ENCODE measurements at places on chromosomes 11 and 22.

GRCh38 chr11:86103808-86104207 is 34.9 kb upstream of the PICALM start:
- DNase-seq = no peak

DNA sequence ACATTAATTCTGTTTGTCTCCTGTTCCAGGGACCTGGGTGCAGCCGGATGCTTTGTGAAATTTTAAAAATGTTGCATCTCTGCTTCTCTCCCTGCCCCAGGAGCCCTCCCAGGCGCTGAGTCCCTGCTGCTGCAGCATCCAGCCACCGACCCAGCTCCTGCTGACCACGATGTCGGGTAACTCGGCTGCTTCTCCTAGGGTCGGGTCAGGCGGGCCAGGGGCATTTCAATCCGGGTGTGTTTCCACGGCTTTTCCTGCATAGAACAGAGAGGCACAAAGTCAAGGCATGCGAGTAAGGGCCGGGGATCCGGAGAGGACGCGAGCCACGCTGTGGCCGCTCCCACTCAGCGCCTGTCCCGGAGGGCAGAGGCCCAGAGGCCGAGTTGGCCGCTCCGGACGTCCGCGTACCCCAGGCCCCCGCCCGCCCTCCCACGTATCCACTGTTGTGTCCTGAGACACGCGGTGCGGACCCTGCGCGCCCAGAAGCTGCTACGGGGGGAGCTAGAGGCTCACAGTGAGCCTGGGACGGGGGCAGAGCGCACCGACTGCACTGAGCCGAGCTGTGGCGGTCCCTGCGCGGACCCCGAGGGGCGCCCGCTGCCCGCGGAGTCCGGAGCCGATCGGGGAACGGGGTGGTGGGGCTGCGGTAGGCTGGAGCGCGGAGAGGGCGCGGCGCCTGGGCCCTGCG is at the start of gene POU2AF3:
POU2AF3 (plus strand) TSS at position 134 of the 688 bp plus-strand sequence; CDS start at position 170, 36 bp downstream.
- DNase-seq = no peak

GRCh38 chr11:92527467-92527866 is 302.8 kb downstream of the FAT3 start:
- no peak for DNase-seq

DNA sequence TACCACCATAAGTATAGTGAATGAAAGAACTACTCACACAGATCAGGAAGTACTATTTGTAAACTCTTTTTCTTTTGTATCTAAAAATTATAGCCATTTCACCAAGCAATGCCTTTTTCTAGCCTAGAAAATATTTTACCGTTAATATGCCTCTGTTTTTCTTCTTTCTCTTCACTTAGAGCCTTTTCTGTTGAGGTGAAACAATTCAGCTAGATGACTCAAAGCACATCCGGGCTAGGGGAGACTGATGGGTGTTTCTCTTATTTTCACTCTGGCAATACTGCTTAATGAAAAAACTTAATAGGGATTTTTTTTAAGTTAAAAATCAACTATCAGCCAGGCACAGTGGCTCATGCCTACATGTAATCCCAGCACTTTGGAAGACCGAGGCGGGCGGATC is 93.3 kb downstream of the SGSM3 start:
- DNase-seq = no peak

DNA sequence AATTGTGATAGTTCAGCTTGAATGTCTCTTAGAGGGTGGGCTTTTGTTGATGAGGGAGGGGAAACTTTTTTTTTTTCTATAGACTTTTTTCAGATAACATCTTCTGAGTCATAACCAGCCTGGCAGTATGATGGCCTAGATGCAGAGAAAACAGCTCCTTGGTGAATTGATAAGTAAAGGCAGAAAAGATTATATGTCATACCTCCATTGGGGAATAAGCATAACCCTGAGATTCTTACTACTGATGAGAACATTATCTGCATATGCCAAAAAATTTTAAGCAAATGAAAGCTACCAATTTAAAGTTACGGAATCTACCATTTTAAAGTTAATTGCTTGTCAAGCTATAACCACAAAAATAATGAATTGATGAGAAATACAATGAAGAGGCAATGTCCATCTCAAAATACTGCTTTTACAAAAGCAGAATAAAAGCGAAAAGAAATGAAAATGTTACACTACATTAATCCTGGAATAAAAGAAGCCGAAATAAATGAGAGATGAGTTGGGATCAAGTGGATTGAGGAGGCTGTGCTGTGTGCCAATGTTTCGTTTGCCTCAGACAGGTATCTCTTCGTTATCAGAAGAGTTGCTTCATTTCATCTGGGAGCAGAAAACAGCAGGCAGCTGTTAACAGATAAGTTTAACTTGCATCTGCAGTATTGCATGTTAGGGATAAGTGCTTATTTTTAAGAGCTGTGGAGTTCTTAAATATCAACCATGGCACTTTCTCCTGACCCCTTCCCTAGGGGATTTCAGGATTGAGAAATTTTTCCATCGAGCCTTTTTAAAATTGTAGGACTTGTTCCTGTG is 3.9 kb downstream of the MALAT1 start:
- peak; percentile 26 for DNase-seq

DNA sequence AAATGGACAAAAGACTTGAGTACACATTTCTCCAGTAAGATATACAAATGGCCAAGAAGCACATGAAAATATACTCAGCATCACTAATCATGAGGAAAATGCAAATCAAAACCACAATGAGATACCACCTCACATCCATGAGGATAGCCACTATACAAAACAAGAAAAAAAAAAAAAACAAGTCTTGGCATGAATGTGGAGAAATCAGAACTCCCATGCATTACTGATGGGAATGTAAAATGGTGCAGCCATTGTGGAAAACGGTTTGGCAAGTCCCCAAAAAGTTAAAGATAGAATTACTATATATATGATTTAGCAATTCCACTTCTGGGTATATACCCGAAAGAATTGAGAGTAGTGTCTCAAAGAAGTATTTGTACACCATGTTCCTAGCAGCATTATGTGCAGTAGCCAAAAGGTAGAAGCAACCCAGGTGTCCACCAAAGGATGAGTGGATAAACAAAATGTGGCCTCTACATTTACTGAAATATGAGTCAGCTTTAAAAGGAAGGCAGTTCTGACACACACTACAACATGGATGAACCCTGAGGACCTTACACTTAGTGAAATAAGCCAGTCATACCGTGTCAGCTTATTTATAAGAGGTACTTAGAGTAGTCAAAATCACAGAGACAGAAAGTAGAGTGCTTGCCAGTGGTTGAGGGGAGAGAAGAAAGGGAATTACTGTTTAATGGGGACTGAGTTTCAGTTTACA is 146.3 kb downstream of the WNT7B start:
- DNase-seq = no peak

DNA sequence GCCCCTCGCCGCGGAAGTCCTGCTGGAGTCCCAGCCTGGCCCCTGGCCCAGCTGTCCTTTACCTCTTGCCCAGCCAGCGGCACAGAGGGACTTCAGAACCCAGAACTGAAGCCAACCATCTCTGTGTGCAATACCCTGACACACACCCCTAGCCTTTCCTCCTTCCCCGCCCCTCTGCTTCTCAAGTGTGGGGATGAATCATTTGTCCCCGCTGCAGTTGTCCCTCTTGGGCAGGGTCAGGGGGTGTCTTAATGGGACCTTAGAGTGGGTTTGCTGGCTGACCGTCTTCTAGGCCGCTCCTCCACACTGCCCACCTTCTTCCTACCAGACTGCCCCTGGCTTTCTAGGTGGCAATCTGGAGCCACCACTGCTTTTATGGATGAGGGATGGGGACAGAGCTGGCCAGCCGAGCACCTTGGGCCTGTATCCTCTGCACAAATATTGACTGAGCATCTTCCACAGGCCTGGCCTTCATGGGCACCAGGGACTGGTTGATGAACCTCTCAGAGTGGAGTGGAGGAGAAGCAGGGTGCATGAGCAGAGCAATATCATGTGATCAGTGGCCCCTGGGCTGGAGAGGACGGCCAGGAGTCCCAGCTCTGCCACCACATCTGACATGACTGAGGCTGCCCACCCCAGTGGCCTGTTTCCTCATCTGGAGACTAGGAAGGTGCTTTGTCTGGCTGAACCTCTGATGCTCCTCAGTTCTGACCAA is 668 bp upstream of the CHST1 start:
- no peak for DNase-seq

GRCh38 chr11:4027746-4028145 is 66.9 kb upstream of the RRM1 start:
- DNase-seq = no peak

GRCh38 chr22:27990451-27990840 is 71.4 kb upstream of the PITPNB start:
- no peak for DNase-seq

DNA sequence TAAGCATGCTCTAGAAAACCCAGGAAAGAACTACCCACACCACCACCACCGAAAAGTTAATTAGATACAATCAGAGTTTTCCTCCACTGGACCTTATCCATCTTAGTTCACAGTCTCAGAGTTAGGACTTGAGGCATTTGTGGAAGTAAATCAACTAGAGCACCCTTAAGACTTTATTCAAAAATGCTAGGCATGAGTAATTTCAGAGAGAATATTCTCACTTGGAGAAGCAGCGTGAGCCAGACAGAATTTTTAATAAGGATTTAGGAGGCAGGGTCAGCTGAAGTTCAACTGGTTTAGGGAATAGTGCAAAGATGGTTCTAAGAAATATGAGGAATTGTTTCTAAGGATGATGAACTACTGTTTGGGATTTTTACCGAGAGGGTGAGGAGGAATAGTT is 1.2 kb upstream of the OLFML1 start:
- DNase-seq = no peak

DNA sequence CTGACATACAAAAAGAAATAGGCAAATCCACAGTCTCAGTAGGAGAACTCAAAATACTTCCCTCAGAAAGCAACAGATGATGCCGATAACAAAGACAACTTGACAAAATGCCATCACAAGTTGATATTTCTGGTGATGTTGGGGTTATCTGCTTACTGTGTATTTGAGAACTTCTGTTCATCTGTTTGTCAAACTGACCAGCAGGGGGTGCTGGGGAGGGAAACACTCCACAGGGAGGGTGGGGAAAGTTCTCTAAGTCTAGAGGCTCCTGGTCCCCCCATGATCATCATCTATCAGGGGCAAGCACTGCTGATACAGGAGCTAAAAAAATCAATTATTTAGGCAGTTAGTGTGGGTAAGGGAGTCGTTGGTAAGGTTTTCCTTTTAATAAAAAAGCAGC is 19.2 kb downstream of the GLYATL1 start:
- no peak for DNase-seq

GRCh38 chr22:42696331-42696967 is 24.2 kb downstream of the A4GALT start:
- DNase-seq = no peak

GRCh38 chr11:2099516-2100349 is 39.5 kb downstream of the IGF2 start:
- peak; percentile 7 for DNase-seq

GRCh38 chr22:45082795-45083194 is 73.0 kb upstream of the PHF21B start:
- DNase-seq = no peak

GRCh38 chr11:112448168-112448567 is 187.5 kb upstream of the PLET1 start:
- no peak for DNase-seq

DNA sequence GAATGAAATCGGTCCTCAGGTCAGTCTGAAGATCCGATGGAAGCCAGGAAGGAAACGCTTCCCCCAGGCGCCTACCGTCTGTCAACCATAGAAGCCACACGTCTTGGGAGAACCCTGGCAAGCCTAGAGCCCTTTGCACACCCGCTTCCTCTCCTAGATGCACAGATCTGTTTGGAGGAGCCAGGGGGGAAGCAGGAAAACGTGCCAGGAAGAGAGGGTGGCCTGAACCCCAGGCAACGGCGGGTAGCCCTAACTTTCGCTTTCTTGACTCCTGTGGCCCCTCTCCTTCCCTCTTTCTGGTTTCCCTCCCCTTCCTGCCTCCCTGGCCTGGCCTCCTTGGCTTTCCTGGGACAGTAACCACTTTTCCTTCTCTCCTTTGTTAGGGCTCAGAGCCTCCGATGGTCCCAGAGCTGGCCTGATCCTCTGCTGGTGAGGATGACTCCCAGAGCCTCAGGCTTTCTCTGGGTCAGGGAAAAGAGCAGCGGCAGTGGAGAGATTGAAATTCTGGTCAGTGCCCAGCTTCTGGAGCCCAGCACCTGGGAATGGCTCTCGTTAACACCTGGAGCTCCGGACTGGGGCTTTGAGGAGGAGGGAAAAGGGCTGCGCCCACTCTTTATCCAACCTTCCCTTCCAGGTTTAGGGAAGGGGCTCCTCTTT is 2.1 kb downstream of the FXYD6 start:
- no peak for DNase-seq

GRCh38 chr11:22582151-22582410 is 43.5 kb downstream of the FANCF start:
- no peak for DNase-seq

- no peak for DNase-seq
These were observed 10.6 kb downstream of the MUC5B start for GRCh38 chr11:1233351-1234053.

DNA sequence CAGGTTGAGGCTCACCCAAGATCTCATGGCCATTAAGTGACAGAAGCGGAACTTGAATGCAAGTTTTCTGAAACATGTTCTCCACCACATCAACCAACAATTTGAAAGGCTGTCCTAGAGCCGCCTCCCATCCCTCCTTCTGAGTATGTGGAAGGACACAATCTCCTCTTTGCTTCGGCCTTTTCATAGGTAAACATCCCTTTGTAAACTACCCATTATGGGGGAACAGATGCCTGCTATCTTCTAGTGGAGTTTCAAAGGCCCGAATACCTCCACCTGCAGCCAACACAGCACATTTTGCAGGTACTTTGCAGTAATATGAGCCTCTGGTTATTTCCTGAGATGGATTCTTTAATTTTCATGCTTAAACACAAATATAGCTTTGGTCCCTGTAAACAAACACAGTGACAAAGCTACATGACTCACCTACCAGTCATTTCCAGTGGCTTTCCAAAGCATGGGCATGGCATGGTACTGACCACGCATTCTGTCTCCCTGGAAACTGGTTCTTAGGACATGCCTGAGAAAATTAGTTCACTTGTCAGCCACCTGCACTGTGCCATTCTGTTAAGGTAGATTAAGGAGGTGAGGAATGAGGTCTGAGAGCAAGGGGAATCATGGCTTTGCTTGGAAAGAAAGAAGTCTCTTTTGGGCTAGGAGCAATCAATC is 60.2 kb downstream of the EHF start:
- DNase-seq = no peak

DNA sequence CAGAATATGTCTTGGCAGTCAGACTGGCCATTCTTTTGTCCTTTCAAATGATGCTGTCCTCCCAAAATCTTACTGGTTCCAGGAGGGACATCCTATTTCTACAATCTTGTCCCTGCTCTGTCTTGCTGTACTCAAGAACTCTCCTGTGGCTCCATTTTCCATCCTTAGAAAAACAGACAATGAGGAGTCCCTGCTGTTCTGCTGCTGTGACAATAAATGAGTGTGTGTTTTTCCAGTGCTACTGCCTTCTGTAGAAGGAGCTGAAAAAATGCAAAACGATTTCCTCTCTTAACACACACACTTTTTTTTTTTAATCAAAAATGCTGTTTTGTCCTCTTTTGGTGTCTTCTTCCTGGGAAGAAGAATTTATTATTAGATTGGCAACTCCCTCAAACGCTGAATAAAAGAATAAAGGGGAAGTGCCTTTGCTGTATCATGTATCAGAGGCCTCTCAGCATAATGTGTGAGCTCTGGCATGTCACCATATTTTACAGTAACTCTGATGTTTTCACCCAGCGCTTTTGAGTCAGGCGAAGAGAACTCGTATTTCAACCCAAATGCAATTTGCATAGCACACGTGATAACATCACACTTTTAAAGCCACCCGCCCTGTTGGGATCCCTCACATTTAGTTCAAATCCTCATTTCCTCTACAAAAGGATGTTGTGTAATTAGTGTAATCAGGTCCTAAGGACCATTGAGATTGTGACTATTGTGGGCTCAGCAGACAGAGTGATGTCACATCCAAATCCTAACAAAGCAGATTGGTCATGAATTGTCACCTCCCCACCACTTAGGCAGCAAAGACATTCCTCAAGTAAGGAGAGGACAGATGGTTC is 496.0 kb upstream of the LARGE1 start:
- no peak for DNase-seq
